Activated CD8-positive, alpha-beta T cell treated with anti-CD3 and anti-CD28 coated beads for 36 hours (primary cell): ENCODE measurements at places on chromosomes 12 and 14. TPM values are rescaled to one million over a fixed set of nuclear protein-coding genes. Genes with fewer than 3 reads are reported as not detected.

DNA sequence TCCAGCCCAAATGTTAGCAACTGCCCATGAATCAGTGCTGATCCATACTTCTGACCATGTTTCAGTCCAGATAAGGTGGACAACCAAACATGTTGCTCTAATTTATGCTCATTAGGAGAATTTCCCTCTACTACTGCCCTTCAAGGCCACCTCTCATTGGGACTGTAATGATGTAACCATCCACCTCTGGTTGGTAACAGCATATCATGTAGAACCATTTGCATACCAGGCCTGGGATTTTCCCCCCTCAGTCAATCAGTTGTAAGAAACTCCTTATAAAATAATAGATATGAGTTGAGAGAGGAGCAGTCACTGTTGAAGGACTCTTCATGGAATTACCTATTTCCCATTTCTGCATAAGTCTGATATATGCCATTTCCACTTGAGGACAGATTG, 17.8 kb upstream of the YAF2 start:
- H3K27me3 ChIP-seq, result no peaks in the 10 kb centered on the region
- H3K36me3 ChIP-seq, result no peaks in the 10 kb centered on the region
- peaks cover 4% of the 10 kb centered on the region for H3K4me1 ChIP-seq
- H3K4me3 ChIP-seq, result no peak overlapping the region

DNA sequence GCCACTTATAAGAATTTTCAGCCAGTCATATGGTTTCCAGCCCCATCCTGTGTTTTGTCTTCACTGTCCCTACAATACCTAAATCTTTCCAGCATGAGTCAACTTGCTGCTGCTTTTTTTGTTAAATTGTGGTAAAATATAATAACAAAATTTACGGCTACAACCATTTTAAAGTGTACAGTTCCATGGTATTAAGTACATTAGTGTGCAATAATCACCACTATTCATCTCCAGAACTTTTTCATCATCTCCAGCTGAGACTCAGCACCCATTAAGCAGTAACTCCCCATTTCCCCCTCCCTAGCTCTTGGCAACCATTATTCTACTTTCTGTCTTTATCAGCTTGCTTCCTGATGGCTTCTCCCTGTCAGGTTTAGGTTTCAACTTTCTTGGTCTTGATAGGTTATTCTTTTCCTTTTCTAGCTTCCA, 39.1 kb downstream of the FRS2 start:
- no peak for DNase-seq
- H3K36me3 ChIP-seq, result peaks cover 2% of the 10 kb centered on the region
- no peak overlapping the region for H3K4me3 ChIP-seq
- H3K4me1 ChIP-seq, result peaks cover 54% of the 10 kb centered on the region
- H3K27me3 ChIP-seq, result no peaks in the 10 kb centered on the region
- no peak overlapping the region for H3K27ac ChIP-seq

GRCh38 chr12:65039301-65039700, 81.8 kb downstream of the WIF1 start:
- peaks cover 19% of the 10 kb centered on the region for H3K27me3 ChIP-seq
- no peak for DNase-seq
- H3K36me3 ChIP-seq, result no peaks in the 10 kb centered on the region
- no peaks in the 10 kb centered on the region for H3K4me1 ChIP-seq
- H3K27ac ChIP-seq, result no peak overlapping the region

DNA sequence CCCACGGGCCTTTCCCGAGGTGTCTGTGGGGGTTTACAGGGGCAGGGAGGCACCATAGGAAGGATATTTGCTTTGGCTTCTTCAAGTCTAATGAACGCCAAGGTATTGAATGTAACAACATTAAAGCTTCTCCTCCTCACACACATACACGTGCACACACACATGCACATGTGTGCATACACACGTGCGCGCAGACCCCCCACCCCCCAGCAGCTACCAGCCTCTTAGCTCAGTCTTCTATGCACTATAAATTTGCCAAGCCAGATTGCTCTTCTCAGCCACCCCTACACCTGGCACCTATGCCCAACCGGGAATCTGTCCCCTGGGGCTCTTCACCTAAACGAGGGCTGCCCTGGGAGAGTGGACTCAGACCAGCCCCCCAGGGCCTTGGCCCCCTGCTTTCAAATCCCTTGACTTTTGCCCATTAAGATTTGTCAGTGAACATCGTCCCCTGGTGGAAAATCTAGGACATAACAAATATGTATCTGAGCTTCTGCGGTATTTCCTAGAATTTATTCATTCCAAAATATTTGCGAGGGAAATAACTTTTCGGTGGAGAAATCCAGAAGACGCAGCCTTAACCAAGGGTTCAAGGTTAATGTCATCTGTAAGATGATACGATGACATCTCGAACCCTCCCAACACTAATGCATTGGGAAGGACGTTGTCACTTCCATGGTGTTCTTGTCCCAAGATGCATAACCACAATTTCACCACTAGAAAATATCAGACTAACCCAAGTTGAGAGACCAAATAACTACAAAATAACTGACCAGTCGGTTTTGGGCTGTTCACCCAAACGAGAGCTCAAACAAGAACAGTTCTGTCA, 330.4 kb downstream of the MED13L start:
- H3K4me1 ChIP-seq, result no peaks in the 10 kb centered on the region
- no peaks in the 10 kb centered on the region for H3K36me3 ChIP-seq
- no peak for DNase-seq
- no peak overlapping the region for H3K27ac ChIP-seq

- peaks cover 13% of the 10 kb centered on the region for H3K4me1 ChIP-seq
- H3K4me3 ChIP-seq, result no peak overlapping the region
- H3K36me3 ChIP-seq, result no peaks in the 10 kb centered on the region
- H3K27ac ChIP-seq, result no peak overlapping the region
- peaks cover 34% of the 10 kb centered on the region for H3K27me3 ChIP-seq
- DNase-seq, result no peak
These were observed 3.7 kb downstream of the PRICKLE1 start for GRCh38 chr12:42585841-42586216.

DNA sequence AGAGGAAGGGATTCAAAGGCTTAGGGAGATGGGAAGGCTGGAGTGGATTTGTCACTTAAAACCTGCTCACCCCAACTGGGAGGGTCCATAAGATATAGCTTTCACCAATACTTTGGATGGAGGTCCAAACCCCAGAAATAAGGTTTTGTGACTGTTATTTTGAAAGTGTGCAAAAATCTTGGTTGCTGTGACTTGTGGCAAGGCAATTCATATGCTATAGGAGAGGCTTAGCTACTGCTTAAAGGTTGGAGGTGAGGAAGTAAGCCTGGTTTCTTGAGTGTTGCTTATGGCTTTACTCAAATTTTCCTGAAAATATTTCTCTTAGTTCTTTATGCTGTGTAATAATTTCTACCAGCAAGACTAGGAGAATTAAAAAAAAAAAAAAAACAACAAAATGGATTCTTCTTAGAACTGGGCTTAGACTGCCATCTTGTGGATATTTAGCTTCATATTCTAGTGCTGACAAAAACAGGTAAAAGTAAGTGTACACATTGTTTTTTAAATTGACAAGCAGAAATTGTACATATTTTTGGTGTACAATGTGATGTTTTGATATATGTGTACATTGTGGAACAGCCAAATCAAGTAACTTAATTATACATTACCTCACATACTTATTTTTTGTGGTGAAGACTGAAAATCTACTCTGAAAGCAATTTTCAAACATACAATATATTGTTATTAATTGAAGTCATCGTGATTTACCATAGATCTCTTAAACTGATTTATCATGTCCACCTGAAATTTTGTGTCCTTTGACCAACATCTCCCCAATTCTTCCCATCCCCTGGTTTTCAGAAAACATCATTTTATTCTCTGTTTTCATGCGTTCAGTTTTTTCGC, 23.0 kb downstream of the PDE6H start:
- no peaks in the 10 kb centered on the region for H3K36me3 ChIP-seq
- peak overlapping the region; percentile 61 for H3K27ac ChIP-seq
- H3K4me3 ChIP-seq, result no peak overlapping the region

- no peak overlapping the region for H3K4me3 ChIP-seq
- no peak for DNase-seq
- H3K4me1 ChIP-seq, result no peaks in the 10 kb centered on the region
- no peaks in the 10 kb centered on the region for H3K36me3 ChIP-seq
- H3K27ac ChIP-seq, result no peak overlapping the region
These were observed 474.6 kb downstream of the ETNK1 start for GRCh38 chr12:23099604-23100003.

- peaks cover 60% of the 10 kb centered on the region for H3K27me3 ChIP-seq
- DNase-seq, result no peak
- no peak overlapping the region for H3K4me3 ChIP-seq
- H3K36me3 ChIP-seq, result no peaks in the 10 kb centered on the region
- no peak overlapping the region for H3K27ac ChIP-seq
- H3K4me1 ChIP-seq, result no peaks in the 10 kb centered on the region
These were observed 16.6 kb upstream of the TBX3 start for GRCh38 chr12:114700392-114701103.

DNA sequence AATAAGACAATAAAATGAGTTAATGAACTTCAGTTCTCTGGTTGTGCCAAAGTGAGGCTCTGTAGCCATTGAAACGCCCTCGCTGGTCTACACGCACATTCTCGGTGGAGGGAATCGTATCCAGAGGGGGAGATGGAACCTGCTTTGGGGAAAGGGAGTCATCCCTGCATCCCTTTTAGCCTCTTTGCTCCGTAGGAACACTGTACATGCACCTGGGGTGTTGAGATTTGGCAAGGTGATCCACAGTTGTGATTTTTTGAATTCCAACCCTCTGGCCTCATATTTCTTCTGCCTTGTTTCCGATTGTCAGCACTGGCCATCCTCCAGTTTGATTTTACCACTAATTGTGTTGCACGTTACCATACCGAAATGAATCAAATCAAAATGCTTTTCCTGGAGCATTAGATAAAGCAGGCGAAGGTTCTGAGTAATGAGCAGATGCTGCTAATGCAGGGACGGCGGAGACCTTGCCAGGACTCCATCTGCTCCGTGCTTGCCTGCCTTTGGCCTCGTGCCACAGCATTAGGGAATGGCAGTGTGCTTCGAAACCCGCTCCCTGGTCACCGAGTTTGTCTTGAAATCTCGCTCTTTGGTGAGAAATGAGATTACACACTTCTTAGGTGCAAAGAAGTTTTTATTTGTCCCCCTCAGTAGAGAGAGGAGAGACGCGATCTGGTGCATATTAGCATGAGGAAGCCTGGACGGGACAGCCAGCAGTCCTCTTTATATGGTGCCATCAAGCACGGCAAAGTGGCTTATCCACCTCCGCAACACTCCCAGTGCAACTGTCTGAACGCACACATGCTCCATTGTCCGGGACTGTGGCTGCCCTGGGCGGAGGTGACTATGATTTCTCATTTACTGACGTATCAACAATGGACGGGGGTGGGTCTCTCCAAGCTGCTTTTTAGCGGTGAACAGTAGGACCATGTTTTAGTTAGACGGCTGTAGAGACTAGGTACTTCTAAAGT, 59.1 kb downstream of the FBXW8 start:
- H3K36me3 ChIP-seq, result peaks cover 18% of the 10 kb centered on the region
- no peak overlapping the region for H3K4me3 ChIP-seq
- DNase-seq, result no peak

GRCh38 chr12:45622210-45622937, 107.1 kb upstream of the ARID2 start:
- no peak overlapping the region for H3K27ac ChIP-seq
- H3K4me1 ChIP-seq, result no peaks in the 10 kb centered on the region
- no peak for DNase-seq
- no peaks in the 10 kb centered on the region for H3K36me3 ChIP-seq
- H3K4me3 ChIP-seq, result no peak overlapping the region

GRCh38 chr12:52058631-52059361, 7.6 kb downstream of the NR4A1 start:
- peaks cover 6% of the 10 kb centered on the region for H3K4me1 ChIP-seq
- no peak for DNase-seq
- no peak overlapping the region for H3K27ac ChIP-seq
- H3K36me3 ChIP-seq, result peaks cover 38% of the 10 kb centered on the region
- H3K4me3 ChIP-seq, result no peak overlapping the region
- H3K27me3 ChIP-seq, result no peaks in the 10 kb centered on the region

DNA sequence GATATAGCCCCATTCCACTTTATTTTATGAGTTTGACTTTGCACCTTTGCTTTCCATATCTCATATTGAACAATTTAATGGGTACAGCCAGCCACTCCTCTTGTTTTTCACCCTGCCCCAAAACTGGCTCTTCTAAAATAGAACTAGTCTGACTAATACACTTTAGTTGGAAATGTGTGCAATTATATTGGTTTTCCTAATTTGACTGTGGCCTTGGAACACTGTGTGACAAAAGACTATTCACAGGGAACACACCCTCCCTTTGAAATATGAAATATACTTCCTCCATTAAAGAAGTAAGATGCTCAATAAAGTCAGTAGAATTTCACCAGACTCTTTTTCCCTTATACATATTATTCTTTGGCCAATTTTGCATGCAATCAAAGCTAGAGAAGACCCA, 218.6 kb upstream of the DCN start:
- no peak for DNase-seq
- H3K4me1 ChIP-seq, result no peaks in the 10 kb centered on the region
- no peaks in the 10 kb centered on the region for H3K36me3 ChIP-seq
- H3K27me3 ChIP-seq, result no peaks in the 10 kb centered on the region

DNA sequence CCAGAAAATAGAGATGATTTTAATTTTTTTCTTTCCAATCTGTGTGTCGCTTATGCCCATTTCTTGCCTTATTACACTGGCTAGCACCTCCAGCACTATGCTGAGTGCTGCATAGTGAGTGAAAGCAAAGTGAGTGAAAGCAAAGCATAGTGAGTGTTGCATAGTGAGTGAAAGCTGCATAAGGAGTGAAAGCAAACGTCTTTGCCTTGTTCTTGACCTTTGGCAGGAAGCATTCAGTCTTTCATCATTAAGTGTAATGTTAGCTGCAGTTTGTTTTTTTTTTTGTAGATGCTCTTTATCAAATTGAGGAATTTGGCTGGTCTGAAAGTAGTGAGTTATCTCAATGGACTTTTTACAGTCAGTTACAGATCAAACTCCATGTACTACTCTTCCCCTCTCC, 6.9 kb upstream of the CORO1C start:
- no peaks in the 10 kb centered on the region for H3K36me3 ChIP-seq
- H3K4me1 ChIP-seq, result peaks cover 7% of the 10 kb centered on the region
- H3K27ac ChIP-seq, result no peak overlapping the region
- H3K27me3 ChIP-seq, result no peaks in the 10 kb centered on the region
- no peak for DNase-seq

GRCh38 chr14:54174457-54174856, 217.8 kb upstream of the BMP4 start:
- no peaks in the 10 kb centered on the region for H3K36me3 ChIP-seq
- H3K4me1 ChIP-seq, result no peaks in the 10 kb centered on the region
- no peak for DNase-seq
- H3K4me3 ChIP-seq, result no peak overlapping the region
- peaks cover 25% of the 10 kb centered on the region for H3K27me3 ChIP-seq

- H3K27me3 ChIP-seq, result no peaks in the 10 kb centered on the region
- no peak overlapping the region for H3K27ac ChIP-seq
- H3K4me1 ChIP-seq, result no peaks in the 10 kb centered on the region
- H3K4me3 ChIP-seq, result no peak overlapping the region
- no peaks in the 10 kb centered on the region for H3K36me3 ChIP-seq
- no peak for DNase-seq
These were observed 69.5 kb upstream of the GNPNAT1 start for GRCh38 chr14:52860910-52861309.

The ATF1 gene
- 49.8 TPM for total RNA-seq

The RASSF8 gene
- total RNA-seq, result not detected

The ACAD10 gene
- total RNA-seq, result 24.5 TPM

The A2M gene
- total RNA-seq, result not detected

The RASAL1 gene
- total RNA-seq, result 9.8 TPM

The NXPH4 gene
- total RNA-seq, result 0.41 TPM

The SYNJ2BP gene
- 8.0 TPM for total RNA-seq

The TMEM119 gene
- total RNA-seq, result not detected
